GM03348 (cell line): ENCODE measurements at places on chromosomes 1 and 21.

- DNase-seq = peak; percentile 48
Measured at GRCh38 chr1:78255846-78256245, 210.1 kb downstream of the GIPC2 start.

DNA sequence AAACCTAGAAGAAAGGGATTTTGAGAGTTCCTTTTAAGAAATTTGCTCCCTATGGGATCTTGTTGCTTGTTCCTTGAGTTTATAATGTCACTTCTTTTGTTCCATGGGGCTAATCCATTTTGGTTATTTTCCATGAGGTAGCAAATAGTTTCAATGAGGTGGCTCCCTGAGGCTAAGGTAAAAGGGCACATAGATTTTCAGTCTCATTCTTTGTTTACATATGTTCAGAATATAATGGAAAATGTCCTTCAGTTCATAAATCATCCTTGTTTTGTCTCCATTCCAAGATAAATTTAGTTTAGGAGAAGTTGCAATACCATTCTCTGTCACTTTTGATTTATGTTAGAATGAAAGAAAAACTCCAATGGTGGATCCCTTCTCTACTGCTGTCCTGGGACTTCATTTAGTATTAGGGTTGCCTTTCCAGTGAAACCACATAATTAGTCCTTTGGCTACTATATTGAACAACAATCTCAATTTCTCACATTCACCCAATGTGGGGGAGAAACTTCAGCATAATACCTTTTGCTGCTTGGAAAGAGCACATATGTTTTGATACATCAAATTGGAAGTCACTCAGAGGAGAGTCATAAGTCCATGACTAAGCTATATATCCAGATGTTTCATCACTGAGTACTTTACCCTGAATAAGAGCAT lies 80.9 kb upstream of the ADAMTS5 start:
- DNase-seq = peak; percentile 6

GRCh38 chr1:99964806-99965205 lies 5.0 kb upstream of the SLC35A3 start:
- no peak for DNase-seq

- no peak for DNase-seq
Measured at GRCh38 chr1:2268285-2269056, 40.4 kb downstream of the SKI start.

DNA sequence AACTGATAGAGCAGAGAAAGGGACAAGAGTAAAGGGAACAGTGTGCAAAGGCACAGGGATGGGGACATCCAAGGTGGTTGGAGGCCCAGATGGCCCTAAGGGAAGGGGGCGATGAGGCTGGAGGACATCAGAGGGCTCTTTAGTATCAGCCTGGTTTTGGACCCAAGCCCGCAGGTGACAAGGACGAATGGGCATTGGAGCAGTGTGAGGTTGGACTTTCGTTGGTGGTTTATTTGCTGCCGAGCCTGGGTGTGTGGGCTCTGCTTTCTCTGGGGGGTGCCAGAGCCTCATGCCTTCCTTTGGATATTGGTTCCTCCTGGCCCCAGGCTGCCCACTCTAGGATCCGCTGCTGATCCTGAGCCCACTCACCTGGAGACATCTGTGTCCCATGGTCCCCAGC lies 12.1 kb downstream of the FOXO6 start:
- DNase-seq = no peak
